ENCODE measurements at places on chromosomes 4 and X. TPM values are rescaled to one million over a fixed set of nuclear protein-coding genes. Genes with fewer than 3 reads are reported as not detected.

Gene BEX3
- 345 TPM for total RNA-seq

Gene CCNB3
- total RNA-seq = 0.12 TPM

Gene P2RY4
- total RNA-seq = not detected

Gene TMEM33
- 60.3 TPM for total RNA-seq

Gene NPY5R
- not detected for total RNA-seq

Gene CD38
- not detected for total RNA-seq

Gene RIPPLY1
- total RNA-seq = not detected

Gene PRDM5
- 25.0 TPM for total RNA-seq

Gene ACOX3
- total RNA-seq = 30.1 TPM

Gene PRPS1
- total RNA-seq = 28.4 TPM

Gene KIAA0232
- total RNA-seq = 30.5 TPM

Gene XAGE1B
- not detected for total RNA-seq

Gene MGAT4D
- total RNA-seq = not detected

Gene ASB5
- total RNA-seq = 0.33 TPM

Gene DCHS2
- total RNA-seq = 0.11 TPM

Gene TLR7
- under 0.01 TPM for total RNA-seq

Gene METTL14
- total RNA-seq = 61.9 TPM

Gene CTAG1B
- total RNA-seq = not detected

Gene NPY1R
- under 0.01 TPM for total RNA-seq

Gene SULT1B1
- total RNA-seq = 0.12 TPM

Gene NAT8L
- total RNA-seq = 0.12 TPM

Gene MAGEC3
- not detected for total RNA-seq

Gene GAGE2A
- not detected for total RNA-seq

Gene CLDN22
- total RNA-seq = not detected

Gene NUDT10
- 6.3 TPM for total RNA-seq

Gene PNMA6A
- total RNA-seq = 3.5 TPM

Gene RELL1
- 90.5 TPM for total RNA-seq

Gene MTM1
- total RNA-seq = 10.1 TPM

Gene AREG
- 0.11 TPM for total RNA-seq

Gene ZNF157
- total RNA-seq = 0.12 TPM

Gene SLC10A7
- 12.5 TPM for total RNA-seq

Gene PGAM4
- total RNA-seq = 0.25 TPM

Gene ITIH6
- not detected for total RNA-seq

Gene PHOX2B
- total RNA-seq = not detected

Gene CLIC2
- 6.2 TPM for total RNA-seq

Gene TEX13D
- not detected for total RNA-seq

Gene SLC34A2
- not detected for total RNA-seq

Gene CT83
- not detected for total RNA-seq

Gene RASSF6
- total RNA-seq = not detected

Gene ATOH1
- total RNA-seq = not detected

Gene LRCH2
- total RNA-seq = 15.8 TPM

Gene PPP2R2C
- total RNA-seq = 1.4 TPM

Gene TCP11X2
- total RNA-seq = not detected

Gene F11
- total RNA-seq = not detected

Gene CYBB
- total RNA-seq = not detected

Gene CENPC
- total RNA-seq = 12.4 TPM

Gene SRPX2
- 58.2 TPM for total RNA-seq

Gene UCP1
- not detected for total RNA-seq

Gene KLHL4
- 4.8 TPM for total RNA-seq

Gene OTUD4
- 25.7 TPM for total RNA-seq

Gene STAP1
- not detected for total RNA-seq

Gene PCDH11X
- not detected for total RNA-seq

Gene COL4A5
- total RNA-seq = 57.7 TPM

Gene USP53
- total RNA-seq = 99.2 TPM

Gene POU4F2
- total RNA-seq = not detected

Gene RAB33A
- total RNA-seq = 4.3 TPM

Gene MAGEC2
- not detected for total RNA-seq

Gene TMEM255A
- not detected for total RNA-seq

Gene NHS
- total RNA-seq = 2.3 TPM
